Keratinocyte (primary cell): ENCODE measurements at places on chromosomes 4 and X. TPM values are rescaled to one million over a fixed set of nuclear protein-coding genes. Genes with fewer than 3 reads are reported as not detected.
A peak's percentile ranks its signal among the peaks of the same experiment; 100 is the strongest.

GRCh38 chr4:122584519-122584918 is 36.3 kb downstream of the IL21 start:
- no peaks in the 10 kb centered on the region for H3K27me3 ChIP-seq
- peaks cover 8% of the 10 kb centered on the region for H3K4me1 ChIP-seq
- no peaks in the 10 kb centered on the region for H3K36me3 ChIP-seq
- no peak overlapping the region for H3K27ac ChIP-seq
- DNase-seq: no peak

Gene PFKFB1
- 0.23 to 0.41 TPM (median 0.33 TPM) in 3 replicates for polyA plus RNA-seq

GRCh38 chrX:145813081-145813480 is 4.5 kb upstream of the SLITRK2 start:
- H3K4me1 ChIP-seq: no peaks in the 10 kb centered on the region
- no peak for DNase-seq
- H3K27me3 ChIP-seq: peaks cover 5% of the 10 kb centered on the region
- no peaks in the 10 kb centered on the region for H3K36me3 ChIP-seq
- H3K4me3 ChIP-seq: no peak overlapping the region

Gene EOLA2
- polyA plus RNA-seq: 35.5 to 45.2 TPM (median 39.2 TPM) in 3 replicates

- no peaks in the 10 kb centered on the region for H3K27me3 ChIP-seq
- no peak overlapping the region for H3K27ac ChIP-seq
- no peaks in the 10 kb centered on the region for H3K36me3 ChIP-seq
- no peak overlapping the region for H3K4me3 ChIP-seq
- DNase-seq: no peak
- H3K4me1 ChIP-seq: no peaks in the 10 kb centered on the region
Observed at GRCh38 chr4:12933760-12934221, 550.3 kb downstream of the RAB28 start.

Gene TGIF2LX
- not detected in 3 replicates for polyA plus RNA-seq

- peak overlapping the region; percentile 31 for H3K27ac ChIP-seq
- H3K4me3 ChIP-seq: peak overlapping the region; percentile 79
- H3K27me3 ChIP-seq: no peaks in the 10 kb centered on the region
- H3K36me3 ChIP-seq: peaks cover 9% of the 10 kb centered on the region
Observed at GRCh38 chrX:153933748-153934147, 1.1 kb downstream of the NAA10 start.

Gene TMPRSS11F
- 0.56 to 3.1 TPM (median 1.2 TPM) in 3 replicates for polyA plus RNA-seq
